ENCODE measurements at places on chromosomes 4 and X.

DNA sequence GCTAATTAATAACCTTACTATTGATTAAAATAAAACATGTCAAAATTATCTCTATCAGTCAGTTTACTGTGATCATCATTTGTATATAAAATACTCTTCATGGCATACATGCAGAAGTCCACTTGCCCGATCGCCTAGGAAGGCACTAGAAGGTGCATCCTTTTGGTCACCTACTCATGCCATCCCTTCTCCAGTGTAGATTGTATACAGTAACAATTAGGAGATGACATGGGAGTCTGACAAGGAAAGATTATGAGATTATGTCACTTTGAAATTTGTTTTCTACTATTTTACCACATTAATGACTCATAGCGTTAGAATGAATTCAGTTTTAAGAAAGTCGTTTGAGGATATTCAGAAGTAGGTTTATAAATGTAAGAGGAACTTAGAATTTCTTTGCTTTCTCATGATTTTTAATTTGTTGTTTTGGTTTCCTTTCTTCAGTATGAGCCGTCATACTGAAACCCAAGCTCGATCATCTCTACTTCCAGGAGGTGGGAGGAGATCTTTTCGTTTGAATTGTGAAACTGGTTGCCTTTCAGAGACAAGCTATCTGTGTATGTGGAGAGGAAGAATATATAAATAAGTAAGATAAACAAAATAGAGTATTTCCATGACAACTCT is 51.1 kb upstream of the UNC5C start:
- ATAC-seq = no peak

DNA sequence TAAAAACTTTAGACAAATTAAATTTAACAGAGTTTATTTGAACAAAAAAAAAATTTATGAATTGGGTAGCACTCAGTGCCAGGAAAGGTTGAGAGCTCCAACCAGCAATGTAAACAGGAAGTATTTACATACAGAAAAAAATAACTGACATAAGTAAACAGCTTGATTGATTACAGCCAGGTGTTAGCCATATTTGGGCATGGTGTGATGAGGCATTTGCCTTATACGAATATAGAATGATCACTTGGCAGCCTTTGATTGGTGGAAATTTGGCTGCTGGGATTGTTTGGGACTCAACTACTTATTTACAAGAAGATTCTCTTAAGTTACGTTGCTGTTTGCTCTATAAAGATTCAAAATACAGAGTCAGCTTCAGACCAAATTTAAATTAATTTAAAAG is 172.0 kb downstream of the ADAM29 start:
- ATAC-seq = no peak

DNA sequence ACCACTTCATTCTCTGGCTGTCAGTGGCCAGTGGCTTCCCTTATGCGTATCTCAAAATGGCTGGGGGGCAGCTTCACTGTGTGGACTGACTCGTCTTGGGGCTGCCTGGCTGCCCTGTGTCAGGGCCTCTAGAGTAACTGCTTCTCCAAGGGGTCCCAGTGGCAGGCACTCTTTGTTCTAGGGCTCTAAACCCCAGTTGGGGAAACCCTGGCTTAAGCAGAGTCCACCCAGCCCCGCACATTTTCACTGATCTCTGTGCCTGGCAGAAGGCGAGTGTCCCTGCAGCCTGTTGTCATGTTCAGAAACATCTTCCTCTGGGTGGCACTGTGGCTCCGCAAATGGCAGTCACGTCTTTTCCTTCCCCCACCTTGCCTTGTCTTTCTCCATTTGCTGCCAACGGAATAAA is 59.7 kb downstream of the NBDY start:
- ATAC-seq = no peak

DNA sequence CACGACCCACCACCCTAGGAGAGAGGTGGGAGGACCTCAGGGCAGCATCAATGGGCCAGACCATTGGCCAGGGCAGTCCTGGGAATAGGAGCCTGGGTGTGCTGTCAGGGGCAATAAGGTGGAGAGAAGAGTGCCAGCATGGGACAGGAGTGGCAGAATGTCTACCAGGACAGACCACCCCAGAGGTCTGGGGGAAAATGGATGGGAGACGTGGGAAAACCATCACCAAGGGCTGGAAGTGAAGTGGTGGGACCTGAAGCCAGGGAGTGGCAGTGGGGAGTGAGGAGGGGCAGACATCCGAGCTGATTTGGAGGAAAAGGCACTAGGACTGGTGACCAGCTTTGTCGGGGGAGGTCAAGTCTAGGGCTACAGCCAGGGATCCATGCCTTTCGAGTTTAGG is 993 bp downstream of the EVC2 start:
- ATAC-seq = no peak

GRCh38 chr4:94364527-94364926 is 21.9 kb upstream of the HPGDS start:
- ATAC-seq = no peak

DNA sequence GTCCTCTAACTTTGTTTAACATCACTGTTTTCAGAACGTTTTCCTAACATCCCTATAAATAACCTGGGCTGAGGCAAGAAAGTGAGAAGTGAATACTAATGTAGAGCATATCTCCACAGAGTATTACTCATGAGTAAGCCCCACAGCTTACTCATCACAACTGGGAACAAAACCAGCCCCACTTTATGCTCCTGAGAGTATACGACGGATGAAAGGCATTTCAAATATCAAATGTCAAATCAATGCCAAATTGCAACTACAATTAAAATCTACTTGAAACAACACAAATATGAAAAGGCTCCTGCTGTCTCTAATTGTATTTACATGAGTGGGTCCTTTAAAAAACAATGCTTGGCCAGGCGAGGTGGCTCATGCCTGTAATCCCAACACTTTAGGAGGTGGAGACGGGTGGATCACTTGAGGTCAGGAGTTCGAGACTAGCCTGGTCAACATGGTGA is 41.2 kb downstream of the SH3RF1 start:
- ATAC-seq = no peak

- ATAC-seq = peak; percentile 67
Observed at GRCh38 chr4:985123-985830, 1.6 kb upstream of the IDUA start.

DNA sequence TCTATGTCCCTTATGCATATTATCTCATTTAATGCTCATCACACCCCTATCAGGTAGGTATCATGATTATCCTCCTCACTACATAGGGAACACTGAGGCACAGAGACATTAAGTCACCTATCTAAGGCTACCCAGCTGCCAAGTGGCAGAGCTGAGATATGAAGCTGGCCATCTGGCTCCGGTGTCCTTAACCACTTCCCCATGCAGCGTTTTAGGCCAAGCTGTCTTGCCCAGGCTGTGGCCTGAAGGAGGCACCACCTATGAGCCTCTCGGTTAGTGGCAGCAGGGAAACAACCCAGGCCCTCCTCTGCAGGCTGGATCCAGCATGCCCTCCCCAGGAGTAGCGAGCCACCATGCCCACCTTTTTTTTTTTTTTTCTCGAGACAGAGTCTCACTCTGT is 16.3 kb downstream of the PJA1 start:
- no peak for ATAC-seq

- ATAC-seq = peak; percentile 91
Observed at GRCh38 chr4:36394352-36394903, 113.0 kb downstream of the DTHD1 start.

DNA sequence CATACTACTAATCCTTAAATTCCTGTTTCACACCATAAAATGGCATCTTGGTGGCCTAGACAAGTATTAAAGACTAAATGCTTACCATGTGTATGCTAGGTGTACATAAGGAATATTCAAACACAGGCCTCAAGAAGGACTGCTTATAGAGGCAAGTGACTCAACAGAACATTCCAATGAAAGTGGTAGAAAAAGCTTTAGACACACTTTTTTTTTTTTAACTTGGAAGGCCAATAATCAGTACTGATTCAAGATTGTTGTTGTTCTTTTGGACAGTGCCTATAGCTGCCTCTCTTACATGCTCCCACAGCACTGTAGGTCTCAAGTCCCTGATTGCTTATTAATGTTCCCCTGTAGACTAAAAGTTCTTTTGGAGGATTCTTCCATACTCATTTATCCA is 77.6 kb downstream of the FBXL5 start:
- no peak for ATAC-seq

- no peak for ATAC-seq
Observed at GRCh38 chrX:281166-281999, at the start of gene PLCXD1. PLCXD1 (plus strand) TSS chrX:281381; CDS start chrX:284188, 2,807 bp downstream.

- ATAC-seq = no peak
Observed at GRCh38 chrX:135984791-135985156, 461 bp upstream of the SLC9A6 start.

GRCh38 chr4:9994246-9994847 is 26.9 kb downstream of the SLC2A9 start:
- ATAC-seq = peak; percentile 41

- no peak for ATAC-seq
Observed at GRCh38 chrX:106959901-106960300, 39.7 kb downstream of the CLDN2 start.

DNA sequence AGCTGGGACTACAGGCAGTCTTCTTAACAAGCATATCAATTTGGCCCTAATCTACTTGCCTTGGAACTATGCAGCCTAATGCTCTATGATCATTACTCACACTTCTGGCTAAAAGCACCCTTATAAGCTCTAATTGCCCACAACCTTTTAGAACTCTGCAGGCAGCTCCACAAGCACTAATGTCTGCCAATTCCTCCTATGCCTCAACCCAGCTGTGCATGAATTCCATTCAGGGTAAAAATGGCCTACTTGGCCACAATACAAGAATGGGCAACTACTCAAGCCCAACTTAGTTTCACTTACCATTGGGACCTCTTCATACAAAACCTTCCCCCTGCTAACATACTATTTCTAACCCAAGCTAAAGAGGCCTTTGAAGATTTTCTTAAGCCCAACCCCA is 51.7 kb downstream of the ZNF718 start:
- no peak for ATAC-seq

DNA sequence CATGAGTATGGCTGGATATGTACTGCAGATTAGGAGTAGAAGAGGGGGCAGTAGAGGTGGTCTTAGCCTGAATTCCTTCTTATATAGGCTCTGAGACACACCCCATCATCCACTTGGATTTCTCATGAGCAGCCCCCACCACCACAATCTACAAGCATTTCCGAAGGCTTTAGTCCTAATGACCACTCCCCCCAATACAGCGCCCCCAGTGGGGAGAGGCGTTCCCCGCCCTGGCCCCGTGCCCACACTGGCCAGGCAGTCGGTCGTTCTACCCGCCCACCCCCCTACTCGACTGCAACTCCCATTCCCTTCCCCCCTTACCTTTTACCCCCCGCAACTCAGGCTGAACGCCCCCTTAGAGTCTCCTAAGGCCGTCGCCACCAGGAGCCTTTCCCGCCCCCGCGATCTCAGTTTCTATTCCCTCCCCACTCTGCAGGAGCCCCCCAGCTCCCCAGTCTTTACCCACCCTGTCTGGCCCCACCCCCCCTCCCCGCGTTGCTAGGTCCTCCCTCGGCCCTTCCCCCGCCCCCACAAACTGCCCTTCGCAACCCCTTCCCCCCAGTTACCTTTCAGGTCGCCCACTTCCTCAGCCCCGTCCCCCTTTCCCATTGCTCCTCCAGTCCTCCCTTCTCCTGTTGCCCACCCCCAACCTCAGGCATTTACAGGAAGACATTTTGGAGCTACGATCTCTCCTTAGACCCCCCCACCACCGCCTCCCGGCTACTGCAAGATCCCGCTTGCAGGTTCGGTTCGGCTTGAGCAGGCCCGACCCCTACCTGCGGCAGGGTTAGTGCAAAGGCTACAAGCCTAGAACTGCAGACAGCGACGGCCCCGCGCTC is 468 bp downstream of the ZMYM3 start:
- no peak for ATAC-seq

- no peak for ATAC-seq
Observed at GRCh38 chr4:9987749-9988362, 33.4 kb downstream of the SLC2A9 start.

DNA sequence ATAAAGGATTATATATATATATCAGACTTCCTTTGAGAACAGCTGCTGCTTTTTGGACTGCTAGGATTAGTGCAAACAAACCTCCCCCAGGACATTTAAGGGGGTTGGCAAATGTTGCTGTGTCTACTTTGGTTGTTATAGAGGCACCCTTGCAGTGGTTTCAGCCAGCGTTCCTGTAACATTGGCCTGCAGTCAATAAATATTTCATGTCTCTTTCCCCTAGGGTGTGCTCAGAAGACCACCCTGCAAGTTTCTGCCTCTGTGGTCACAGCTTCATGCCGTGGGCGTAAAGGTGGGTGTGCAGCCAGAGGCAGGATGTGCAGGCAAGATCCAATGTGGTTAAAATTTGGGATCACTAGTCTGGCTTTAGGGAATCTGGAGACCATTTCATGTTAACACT is 28.9 kb downstream of the FGF5 start:
- no peak for ATAC-seq

DNA sequence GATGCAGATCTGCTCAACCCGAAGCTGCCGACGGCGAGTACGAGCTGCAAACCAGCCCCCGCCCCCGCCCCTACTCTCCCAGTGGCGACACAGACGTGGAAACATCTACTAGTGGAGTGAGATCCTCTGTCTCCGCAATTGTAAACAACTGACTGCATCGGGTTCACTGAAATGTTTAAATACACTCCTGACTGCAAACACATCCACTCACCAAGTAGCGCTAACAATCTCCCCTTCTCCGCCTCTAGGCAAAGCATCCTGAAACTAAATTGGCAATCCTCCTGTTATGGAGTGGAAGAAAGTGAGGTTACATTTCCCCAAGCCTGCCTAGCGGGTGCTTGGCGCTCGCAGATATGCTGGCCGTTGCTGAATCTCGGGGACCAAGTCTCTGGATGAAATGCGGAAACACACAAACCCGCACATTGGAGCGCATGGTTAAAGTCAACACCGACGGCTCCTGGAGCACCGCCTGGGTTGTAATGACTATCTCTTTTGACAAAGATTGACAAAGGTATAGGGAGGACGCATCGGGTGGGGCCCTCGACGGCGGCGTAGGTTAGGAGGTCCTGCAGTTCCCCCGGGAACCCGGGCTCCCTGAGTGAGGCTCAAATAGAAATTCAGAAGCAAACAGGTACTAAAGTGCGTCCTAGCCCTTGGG is 117.0 kb upstream of the TEX13C start:
- ATAC-seq = no peak

DNA sequence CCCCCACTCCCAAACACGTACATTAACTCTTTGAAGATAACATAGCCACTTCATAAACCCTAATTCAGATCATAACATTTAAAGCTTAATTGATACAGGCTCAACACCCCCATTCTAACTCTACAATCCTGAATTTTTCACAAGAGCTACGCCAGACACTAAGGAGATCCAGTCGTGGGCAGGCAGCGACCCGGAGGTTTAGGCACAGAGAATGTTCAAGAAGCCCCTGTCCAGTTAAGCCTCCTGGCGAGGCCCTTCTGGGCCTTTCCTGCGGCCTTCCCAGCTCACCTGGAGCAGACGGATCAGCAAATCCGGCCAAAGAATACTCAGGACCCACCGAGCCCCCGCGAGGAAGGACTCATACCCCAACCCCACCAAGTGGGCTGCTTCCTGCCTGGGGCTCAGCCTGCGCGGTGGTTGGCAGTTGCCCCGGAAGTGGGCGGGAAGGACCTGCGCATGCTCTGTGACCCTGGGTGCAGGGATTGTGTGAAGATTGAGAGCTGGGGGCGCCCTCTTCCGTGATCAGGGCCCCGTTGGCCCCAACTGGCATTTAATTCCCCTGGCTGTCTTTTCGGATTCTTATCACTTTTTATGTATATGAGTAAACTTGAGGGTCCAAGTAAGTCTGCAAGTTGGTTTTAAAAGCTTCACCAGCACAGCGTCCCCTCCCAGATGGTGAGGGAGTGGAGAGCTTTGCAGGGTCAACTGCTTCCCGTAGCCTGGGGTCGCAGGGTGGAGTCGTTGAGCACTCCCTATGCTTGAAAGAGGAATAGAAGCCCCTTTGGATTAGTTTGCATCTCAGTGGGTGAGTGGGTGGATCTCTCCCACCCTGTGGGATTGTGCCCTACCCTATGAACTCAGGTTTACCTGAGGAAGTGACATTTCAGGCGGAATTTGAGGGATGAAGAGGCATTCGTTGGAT is at the start of gene TRIM61:
Gene TRIM61 (minus strand): TSS at position 415 of the 922 bp plus-strand sequence. CDS start 7,655 bp downstream, outside the sequence.
- peak; percentile 73 for ATAC-seq

All from activated CD4-positive, CD25-positive, alpha-beta regulatory T cell treated with anti-CD3 and anti-CD28 coated beads, Interleukin-2, amount 50 U/mL, for 24 hours (primary cell).